ENCODE measurements at places on chromosomes 7 and 10. TPM values are rescaled to one million over a fixed set of nuclear protein-coding genes. Genes with fewer than 3 reads are reported as not detected.

DNA sequence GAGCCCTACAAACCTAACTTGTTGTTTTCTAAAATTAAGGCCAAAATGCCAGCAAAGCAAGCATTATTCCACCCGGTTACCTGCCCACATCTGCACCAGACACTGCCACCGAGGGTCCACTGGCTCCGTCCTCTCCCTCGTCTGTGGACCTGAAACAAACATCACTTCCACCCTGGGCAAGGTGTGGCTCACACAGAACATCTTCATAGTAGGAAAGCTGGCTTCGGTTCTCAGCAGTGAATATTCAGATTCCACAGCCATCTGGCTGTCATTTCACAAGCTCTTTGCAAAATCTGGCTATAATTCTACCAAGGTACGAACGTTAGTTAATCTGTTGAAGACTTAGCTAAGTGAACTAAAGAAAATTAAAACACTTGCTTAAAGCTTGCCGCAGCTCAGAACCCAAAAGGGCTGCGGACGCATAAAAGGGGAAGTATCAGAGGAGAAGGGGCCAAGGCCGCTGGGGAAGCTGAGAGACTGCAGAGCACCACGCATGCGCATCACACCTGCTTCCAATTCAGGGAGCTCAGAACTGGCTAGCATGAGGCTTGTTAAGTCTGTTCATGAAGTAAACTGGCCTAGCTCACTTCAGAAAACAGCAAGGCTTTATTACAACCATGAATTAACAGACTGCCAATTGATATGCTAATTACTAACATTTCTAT, 46.1 kb downstream of the PTPRN2 start:
- no peaks in the 10 kb centered on the region for H3K27me3 ChIP-seq
- no peak overlapping the region for H3K27ac ChIP-seq
- no peak overlapping the region for H3K4me3 ChIP-seq
- H3K36me3 ChIP-seq = no peaks in the 10 kb centered on the region

DNA sequence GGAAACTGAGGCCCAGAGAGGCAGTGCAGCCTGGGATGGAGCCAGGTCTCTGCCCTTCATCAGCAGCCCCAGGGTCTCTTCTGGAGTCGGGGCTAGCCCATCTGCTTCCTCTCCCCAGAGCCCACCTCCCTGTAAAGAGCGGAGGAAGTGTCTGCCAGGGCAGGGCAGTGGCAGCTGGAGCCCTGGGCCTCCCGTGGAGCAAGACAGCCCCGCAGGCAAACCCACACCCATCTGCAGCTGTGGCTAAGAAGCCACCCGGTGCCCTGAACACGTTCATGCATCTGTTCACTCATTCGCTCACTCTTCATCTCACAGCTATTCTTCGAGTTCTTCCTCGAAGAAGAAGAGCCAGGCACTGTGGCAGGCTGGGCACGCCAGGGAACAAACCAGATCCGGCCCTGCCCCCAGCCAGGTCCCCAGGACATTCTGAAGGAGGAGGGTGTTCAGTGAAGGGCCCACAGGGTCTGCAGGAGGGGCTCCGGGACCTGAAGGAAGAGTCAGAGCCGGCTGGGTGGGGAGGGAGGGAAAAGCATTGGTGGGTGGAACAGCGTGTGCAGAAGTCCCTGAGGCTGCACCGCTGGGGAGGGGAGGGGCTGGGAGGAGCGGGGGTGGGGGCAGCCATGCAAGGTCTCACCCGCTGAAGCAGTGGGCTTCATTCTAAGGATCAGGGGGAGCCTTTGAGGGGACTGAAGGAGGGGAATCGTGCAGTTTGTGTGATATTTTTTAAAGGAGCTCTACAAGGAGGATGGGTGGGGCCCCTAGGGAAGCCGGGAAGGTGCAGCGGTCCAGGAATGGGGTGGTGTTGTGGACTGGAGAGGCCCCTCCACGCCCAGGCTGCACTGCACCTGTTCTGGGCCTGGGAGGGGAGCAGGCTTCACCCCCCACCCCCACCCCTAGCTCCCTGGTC, 99.1 kb downstream of the UNCX start:
- H3K4me1 ChIP-seq = no peaks in the 10 kb centered on the region
- DNase-seq = no peak
- no peak overlapping the region for H3K27ac ChIP-seq
- no peaks in the 10 kb centered on the region for H3K36me3 ChIP-seq

- H3K27ac ChIP-seq = no peak overlapping the region
- DNase-seq = no peak
- H3K4me1 ChIP-seq = no peaks in the 10 kb centered on the region
- no peaks in the 10 kb centered on the region for H3K27me3 ChIP-seq
- no peaks in the 10 kb centered on the region for H3K36me3 ChIP-seq
- no peak overlapping the region for H3K4me3 ChIP-seq
Measured at GRCh38 chr10:123965973-123966895, 74.6 kb upstream of the CPXM2 start.

DNA sequence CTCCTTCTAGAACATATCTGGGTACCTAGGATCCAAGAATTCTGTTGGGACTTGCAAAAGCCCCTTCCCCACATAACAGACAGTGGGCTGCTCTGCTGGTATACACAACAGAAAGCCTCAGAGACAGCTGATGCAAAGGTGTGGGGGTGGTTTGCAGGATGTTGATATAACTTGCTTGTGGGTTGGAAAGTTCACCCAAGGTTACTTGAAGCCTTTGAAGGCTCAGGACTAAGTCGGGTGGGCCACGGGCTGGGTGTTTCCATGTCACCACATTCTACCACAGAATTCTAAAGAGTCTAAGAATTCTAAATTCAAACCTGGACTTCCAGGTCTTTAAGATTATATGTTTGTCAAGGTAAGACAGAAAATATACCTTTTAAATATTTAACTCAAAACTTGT, 7.4 kb upstream of the NRCAM start:
- no peak overlapping the region for H3K27ac ChIP-seq
- H3K4me1 ChIP-seq = no peaks in the 10 kb centered on the region
- no peaks in the 10 kb centered on the region for H3K36me3 ChIP-seq
- no peak overlapping the region for H3K4me3 ChIP-seq
- DNase-seq = no peak

GRCh38 chr10:122127943-122128342, 139.0 kb downstream of the TACC2 start:
- no peaks in the 10 kb centered on the region for H3K36me3 ChIP-seq
- peak overlapping the region; percentile 1 for H3K27ac ChIP-seq
- no peak overlapping the region for H3K4me3 ChIP-seq
- no peak for DNase-seq
- H3K27me3 ChIP-seq = no peaks in the 10 kb centered on the region
- no peaks in the 10 kb centered on the region for H3K4me1 ChIP-seq

ITGA8 gene
- total RNA-seq = 885 TPM

- no peaks in the 10 kb centered on the region for H3K36me3 ChIP-seq
- H3K4me3 ChIP-seq = no peak overlapping the region
- no peaks in the 10 kb centered on the region for H3K27me3 ChIP-seq
- peak overlapping the region; percentile 17 for H3K27ac ChIP-seq
- peak; percentile 83 for DNase-seq
Measured at GRCh38 chr10:93180482-93180931, 106.8 kb downstream of the CYP26A1 start.

DNA sequence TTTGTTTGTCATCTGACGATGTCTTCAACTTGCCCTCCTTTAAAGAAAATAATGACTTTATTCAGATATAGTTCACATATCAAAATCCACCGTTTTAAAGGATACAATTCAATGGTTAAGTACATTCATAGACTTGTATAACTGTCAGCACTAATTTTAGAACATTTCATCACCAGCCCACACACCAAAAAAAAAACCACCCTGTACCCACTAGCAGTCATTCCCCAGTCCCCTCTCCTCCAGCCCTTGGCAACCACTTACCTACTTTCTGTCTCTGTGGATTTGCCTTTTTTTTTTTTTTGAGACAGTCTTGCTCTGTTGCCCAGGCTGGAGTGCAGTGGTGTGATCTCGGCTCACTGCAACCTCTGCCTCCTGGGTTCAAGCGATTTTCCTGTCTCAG, 5.3 kb upstream of the HILPDA start:
- no peaks in the 10 kb centered on the region for H3K27me3 ChIP-seq
- H3K4me1 ChIP-seq = peaks cover 2% of the 10 kb centered on the region
- DNase-seq = no peak

DNA sequence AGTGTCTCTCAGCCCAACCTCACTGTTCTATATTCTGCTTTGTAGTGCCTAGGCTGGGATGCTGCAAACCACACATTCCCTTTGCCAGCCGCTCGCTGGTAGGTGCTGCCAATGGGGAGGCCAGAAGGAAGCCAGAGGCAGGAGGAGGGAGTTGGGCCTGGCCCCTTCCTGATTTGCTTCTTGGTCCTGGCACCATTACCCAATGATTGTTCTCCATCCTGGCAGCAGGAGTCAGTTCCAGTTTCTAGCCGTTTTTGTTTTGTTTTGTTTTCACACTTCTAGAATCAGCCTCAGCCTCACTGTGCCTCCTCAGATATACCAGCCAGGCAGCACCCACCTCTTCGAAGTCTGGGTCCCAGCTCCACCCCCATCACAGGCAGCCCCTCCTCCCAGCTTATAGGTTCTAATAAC, 27.4 kb upstream of the LOXL4 start:
- no peak overlapping the region for H3K4me3 ChIP-seq
- H3K27me3 ChIP-seq = no peaks in the 10 kb centered on the region
- H3K36me3 ChIP-seq = no peaks in the 10 kb centered on the region
- H3K4me1 ChIP-seq = no peaks in the 10 kb centered on the region
- DNase-seq = no peak

STAMBPL1 gene
- total RNA-seq = 3.5 TPM

DNA sequence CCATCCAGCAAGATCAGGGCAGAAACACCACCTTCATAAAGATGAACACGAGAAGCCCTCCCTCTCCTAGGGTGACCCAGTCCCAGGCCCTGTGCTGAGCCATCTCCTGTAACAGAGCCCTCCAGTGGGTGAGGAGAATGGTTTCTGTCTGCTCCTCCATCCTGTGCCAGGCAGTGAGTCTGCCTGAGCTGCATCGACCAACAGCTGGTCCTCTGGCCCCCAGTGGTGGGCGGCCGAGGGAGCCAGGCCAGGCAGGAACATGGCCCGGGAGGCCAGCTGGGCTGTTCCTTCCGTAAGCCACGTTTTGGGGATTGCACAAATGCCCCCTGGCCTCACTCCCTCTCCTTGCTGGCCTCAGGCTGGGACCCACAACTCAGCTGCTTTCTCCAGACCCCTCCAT, 73.5 kb downstream of the GRB10 start:
- H3K27ac ChIP-seq = no peak overlapping the region
- no peaks in the 10 kb centered on the region for H3K27me3 ChIP-seq
- no peak overlapping the region for H3K4me3 ChIP-seq
- no peak for DNase-seq
- peaks cover 3% of the 10 kb centered on the region for H3K4me1 ChIP-seq

LBX1 gene
- not detected for total RNA-seq

All from aorta (tissue), 5 donors.